ENCODE measurements at places on chromosomes 6 and 20.

DNA sequence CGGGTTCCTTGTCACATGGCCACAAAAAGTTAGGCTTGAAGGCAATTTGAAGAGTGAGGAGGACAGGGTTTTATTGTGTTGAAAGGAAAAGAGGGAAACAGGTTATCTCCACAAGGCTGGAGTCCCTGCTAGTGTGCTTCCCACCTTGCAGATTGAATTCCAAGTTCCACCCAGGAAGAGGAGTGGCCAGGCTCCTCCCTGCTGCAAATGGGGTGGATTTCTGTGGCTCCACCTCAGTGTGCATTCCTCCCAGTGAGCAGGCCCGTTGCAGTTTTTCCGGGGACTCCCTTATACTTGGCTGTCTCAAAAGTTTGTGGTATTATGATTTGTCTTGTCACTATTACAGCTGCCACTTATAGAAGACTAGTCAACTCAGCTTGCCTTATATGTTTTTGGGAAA, 281.8 kb upstream of the PLCB4 start:
- DNase-seq: peak; percentile 23

GRCh38 chr6:157823528-157824370, 703 bp downstream of the SNX9 start:
- DNase-seq: peak; percentile 88

DNA sequence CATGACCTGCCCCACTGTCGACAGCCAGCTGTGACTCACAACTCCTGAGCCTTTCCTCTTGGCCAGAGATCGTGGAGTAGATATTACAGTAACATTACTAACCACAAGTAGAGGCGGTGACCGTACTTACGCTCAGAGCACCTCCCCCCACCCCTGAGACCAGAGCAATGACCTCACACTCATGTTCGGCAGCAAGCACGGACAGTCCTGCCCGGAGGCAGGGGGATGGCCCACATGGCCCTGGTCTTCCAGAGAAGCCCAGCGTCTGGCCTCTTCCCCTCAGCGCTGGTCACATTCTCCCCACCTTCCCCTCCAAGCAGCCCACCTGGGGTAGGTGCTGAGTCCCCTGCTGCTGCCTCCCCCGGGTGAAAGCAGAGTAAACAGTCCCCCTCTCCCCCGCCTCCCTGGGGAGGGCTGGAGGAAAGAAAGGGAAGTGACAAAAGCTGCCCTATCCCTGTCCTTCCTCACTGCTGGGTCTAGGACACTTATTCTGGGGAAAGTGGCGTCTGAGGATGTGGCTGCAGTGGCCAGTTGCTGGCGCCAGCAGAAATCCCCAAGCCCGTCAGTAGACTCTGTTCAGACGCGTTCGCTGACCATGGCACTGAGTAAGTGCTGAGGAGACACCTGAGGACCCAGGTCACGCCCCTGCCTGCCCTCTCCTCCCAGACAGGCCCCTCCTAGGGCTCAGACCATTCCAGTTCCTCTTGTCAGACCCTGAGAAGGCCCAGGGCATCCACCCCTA, 68.5 kb downstream of the MRPL14 start:
- peak; percentile 59 for DNase-seq

- no peak for DNase-seq
Measured at GRCh38 chr6:126475449-126475848, 135.5 kb downstream of the CENPW start.

DNA sequence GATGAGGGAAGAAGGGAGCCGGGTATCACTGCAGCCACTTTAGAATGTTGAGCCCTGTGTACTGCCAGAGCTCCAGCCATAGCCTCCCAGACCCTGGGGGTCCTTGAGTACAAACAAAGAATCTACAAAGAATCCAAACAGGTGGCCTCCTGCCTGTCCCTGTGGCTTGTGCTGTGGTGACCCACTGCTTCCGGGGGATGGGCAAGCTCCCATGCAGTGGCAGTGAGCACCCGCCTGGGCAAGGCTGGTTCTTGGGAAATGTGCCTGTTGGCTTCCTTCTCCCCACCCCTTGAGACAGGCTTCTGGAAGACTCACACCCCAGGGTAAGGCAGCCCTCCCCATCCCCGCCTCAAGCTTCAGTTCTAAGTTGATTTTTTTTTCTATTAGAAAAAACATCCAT, 13.9 kb downstream of the SIRPA start:
- DNase-seq: no peak

DNA sequence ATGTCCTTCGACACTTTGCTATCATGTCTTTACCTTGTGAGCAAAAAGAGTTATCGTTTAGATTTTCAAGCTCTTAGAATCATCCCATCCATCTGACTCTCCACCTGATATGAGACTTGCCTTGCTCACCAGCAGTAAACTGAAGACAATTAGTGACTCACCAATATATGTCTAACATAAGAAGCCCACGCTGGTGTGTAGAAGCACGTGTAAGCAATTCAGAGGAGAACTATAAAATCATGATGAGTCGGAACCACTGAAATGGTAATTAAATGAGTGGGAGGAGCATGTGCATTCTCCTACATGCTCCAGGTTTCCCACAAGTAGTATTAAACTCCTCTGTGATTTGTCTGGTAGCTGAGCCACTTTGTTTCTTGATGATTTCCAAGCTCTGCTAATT, 181.6 kb upstream of the RNF217 start:
- no peak for DNase-seq

- no peak for DNase-seq
Measured at GRCh38 chr6:133108419-133108818, 132.7 kb upstream of the EYA4 start.

DNA sequence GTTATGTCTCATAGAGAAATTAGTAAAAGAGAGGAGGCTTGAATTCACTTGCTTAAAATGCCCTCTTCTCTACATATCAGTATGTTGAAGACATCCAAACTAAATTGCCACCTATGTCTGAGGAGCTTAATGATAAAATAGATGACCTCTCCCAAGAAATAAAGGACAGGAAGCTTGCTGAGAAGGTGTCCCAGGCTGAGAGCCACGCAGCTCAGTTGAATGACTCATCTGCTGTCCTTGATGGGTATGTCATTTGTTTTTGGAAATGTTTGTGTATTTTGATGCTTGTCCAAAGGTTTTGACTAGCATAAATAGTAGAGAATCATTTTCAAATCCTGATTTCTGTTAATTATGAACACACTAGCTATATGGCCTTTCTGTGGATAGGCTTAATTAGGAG, 307.7 kb downstream of the ARHGAP18 start:
- no peak for DNase-seq

DNA sequence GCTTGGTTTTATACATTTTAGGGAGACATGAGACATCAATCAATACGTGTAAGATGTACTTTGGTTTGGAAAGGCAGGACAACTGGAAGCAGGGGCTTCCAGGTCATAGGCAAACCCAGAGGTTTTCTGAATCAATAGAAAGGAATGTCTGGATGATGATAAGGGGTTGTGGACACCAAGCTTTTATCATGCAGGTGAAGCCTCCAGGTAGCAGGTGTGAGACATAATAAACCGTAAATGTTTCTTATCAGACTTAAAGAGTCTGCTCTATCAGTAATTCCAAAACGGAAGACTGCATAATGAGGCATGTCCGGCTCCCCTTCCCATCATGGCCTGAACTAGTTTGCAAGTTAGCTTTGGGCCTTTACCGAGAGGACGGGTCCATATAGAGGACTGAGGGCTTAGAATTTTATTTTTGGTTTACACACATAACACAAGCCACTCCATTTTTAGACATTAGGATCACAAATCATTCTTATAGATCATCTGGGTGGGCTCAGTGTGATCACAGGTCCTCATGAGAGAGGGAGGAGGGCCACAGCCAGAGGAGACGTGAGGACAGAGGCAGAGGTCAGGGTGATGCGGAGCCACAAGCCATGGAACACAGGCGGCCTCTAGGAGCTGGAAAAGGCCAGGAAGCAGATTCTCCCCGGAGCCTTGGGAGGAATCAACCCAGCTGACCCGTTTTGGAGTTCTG, 10.7 kb upstream of the SERPINB9 start:
- DNase-seq: peak; percentile 14

GRCh38 chr6:49430187-49430586, 32.9 kb downstream of the MMUT start:
- DNase-seq: no peak

- peak; percentile 94 for DNase-seq
Measured at GRCh38 chr6:83474309-83474708, 38.0 kb upstream of the PRSS35 start.

Measured in small intestine (tissue), 16 donors.